ENCODE measurements at places on chromosomes 16 and 17.

GRCh38 chr17:63486317-63487013 is 9.6 kb downstream of the ACE start:
- DNase-seq = no peak

DNA sequence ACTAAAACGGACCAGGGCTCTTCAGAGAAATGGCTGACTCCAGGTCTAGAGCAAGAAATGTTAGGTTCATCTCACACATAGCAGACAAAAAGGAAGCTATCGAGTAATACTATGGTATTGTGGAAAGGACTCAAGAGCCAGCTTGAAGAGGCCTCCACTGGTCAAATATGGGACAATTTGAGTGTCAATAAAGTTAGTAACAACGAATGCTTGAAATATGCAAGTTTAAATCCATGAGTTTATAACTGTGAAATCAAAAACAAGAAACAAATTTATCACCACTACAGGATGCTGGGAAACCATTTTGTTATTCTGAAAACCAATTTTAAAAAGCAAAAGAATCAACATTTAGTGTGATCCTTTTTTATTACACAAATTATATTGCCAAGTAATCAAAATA is 50.4 kb upstream of the ANKFY1 start:
- no peak for DNase-seq

- DNase-seq = no peak
These were observed 78.3 kb downstream of the TANGO6 start for GRCh38 chr16:68921637-68922036.

- peak; percentile 56 for DNase-seq
These were observed 34.1 kb upstream of the SLC38A10 start for GRCh38 chr17:81328978-81329926.

GRCh38 chr17:6639586-6640535 is 650 bp downstream of the KIAA0753 start:
- no peak for DNase-seq

GRCh38 chr17:4997302-4998026 is at the start of the genes INCA1 and KIF1C:
Gene INCA1 (minus strand): TSS chr17:4997522. CDS start chr17:4994437, 3,085 bp downstream.
Gene KIF1C (plus strand): TSS chr17:4997950. CDS start chr17:5000247, 2,297 bp downstream.
- DNase-seq = peak; percentile 64

GRCh38 chr16:6913566-6913965 is 419.1 kb upstream of the RBFOX1 start:
- DNase-seq = no peak

DNA sequence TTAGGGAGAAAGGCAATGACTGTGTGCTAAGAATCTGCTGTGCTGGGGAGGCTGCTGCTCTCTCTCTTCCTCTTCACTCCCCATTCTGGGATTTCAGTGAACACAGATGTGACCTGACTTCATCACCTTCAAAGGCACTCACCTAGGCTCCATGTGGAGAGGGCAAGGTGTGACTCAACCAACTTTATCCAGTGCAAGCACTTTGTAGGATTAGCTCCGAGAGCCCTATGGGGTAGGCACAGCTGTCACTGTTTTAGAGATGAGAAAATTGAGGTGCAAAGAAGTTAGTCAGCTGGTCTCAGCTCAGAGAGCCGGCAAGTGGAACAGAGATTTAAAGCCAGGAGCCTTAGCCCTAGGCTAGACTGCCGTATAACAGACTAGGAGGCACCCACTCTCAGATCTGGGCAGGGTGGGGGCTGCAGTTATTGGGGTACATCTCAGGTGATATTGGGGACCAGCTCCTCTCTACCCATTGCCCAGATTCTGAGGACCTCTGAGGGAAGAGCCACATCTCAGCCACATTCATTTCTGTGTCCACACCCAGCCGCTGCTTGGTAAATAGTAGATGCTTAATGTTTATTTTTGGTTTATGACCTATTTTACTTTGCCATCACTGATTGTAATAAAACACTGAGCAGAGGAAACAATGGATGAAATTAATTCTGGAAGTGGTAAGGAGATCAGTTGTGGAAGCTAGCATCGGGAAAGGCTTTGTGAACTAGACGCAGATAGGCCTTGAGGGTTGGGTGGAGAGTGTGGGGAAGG is 138.8 kb downstream of the CCDC182 start:
- DNase-seq = peak; percentile 62

GRCh38 chr16:87273471-87274030 is 43.6 kb downstream of the C16orf95 start:
- no peak for DNase-seq

GRCh38 chr17:60422162-60422665 is at the start of gene CHCT1:
Gene CHCT1 (plus strand): TSS chr17:60422489. CDS start chr17:60422593, 104 bp downstream.
- DNase-seq = no peak

- DNase-seq = no peak
These were observed 24.2 kb downstream of the FAM117A start for GRCh38 chr17:49739641-49740271.

- DNase-seq = no peak
These were observed 2.9 kb downstream of the FAM117A start for GRCh38 chr17:49760932-49761558.

DNA sequence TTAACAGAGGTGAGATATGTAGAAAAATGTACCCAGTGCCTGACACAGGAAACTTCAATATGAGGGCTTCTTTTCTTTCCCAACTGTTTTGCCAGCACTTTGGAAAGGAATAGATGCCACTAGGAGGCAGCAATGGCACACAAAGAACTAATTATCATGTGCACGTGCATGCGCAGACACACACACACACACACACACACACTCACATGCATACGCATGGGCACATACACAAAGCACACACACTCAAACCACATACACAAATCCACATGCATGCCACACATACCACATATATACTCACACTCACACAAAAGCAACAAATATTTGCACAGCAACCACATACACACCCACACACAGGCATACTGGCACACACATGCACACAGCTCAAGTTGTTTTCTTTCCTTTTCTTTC is 8.8 kb upstream of the CEP112 start:
- peak; percentile 70 for DNase-seq

GRCh38 chr17:322006-322780 is 30.4 kb downstream of the RPH3AL start:
- no peak for DNase-seq

- no peak for DNase-seq
These were observed 14.7 kb downstream of the KCTD19 start for GRCh38 chr16:67311607-67312488.

- DNase-seq = no peak
These were observed 50.5 kb upstream of the AMZ2 start for GRCh38 chr17:68197091-68197996.

DNA sequence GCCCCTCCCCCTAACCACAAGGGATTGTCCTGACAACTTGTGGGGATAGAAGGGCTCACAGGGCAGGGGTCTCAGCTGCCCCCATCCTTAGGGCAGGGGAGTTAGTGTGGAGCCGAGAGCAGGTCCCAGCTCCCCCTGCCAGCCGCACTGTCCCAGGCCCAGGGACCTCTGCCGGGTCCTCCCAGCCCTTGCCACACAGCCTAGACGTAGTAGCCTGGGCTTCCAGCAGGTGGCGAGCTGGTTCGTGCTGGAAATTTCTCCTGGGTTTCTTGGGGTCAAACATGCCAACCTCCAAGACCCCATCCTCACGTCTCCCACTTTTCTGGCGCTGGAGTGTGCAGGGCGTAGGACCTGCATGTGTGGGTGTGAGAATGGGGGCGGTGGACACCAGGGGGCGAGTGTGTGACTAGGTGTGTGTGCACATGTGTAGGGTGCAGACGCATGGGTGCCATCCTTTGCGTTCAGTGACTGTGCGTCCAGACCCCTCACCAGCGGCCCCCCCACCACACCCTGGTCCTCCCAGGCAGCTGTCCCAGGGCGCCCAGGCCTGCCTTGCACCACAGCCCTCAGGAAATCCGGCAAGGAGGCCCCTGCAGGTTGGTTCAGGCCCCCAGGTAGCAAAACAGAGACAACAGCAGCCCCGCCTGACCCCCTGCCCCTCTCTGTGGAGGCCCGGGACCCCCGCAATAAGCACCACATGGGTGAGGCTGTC is 29.5 kb downstream of the SBK1 start:
- DNase-seq = no peak

DNA sequence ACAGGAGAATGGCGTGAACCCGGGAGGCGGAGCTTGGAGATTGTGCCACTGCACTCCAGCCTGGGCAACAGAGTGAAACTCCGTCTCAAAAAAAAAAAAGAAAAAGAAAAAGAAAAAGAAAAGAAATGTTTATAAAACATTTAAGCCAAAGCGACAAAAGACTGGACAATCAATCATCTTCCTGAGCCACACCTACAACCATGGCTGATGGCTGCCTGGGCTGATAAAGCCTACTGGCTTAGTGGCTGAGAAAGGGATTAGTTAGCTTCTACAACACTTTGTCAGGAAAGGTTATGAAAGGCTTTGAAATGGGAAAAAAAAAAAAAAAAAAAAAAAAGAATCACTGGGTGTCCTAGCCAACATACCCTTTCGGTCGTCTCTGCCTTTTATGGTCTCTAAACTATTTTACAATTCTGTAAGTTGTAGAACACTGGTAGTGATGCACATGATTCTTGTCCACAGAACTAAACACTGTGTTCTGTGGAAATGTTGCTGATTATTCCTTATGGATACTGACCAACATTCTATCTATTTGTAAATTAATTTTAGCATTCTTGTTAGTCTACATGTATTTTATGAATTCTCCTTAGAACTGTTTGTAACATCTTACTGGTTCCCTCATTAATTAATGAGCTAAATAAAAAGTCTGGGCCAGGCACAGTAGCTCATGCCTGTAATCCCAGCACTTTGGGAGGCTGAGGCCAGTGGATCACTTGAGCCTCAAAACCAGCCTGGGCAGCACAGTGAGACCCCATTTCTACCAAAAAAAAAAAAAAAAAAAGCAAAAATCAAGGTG is 45.5 kb downstream of the ZZEF1 start:
- no peak for DNase-seq

Measured in NCI-H526 treated with DMSO at 0.1 percent for 48 hours (cell line).